Left hindlimb (tissue), 1 donor: ENCODE measurements at places on chromosomes 5 and 9.

- no peak for DNase-seq
Observed at GRCh38 chr5:69364414-69364813, 4.9 kb downstream of the AK6 start.

DNA sequence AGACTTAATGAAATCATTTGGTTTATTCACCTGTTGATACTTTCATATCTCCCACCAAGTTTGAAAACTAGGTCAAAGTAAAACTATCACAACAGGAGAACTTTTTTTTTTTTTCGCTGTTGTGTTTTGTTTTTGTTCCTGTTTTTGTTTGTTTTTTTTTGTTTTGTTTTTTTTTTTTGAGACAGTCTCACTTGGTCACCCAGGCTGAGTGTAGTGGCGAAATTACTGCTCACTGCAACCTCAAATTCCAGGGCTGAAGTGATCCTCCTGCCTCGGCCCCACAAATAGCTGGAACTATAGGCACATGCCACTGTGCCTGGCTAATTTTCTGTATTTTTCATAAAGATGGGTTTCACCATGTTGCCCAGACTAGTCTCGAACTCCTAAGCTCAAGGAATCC is 49.3 kb downstream of the MLLT3 start:
- no peak for DNase-seq

- DNase-seq: no peak
Observed at GRCh38 chr5:150771034-150771795, 7.3 kb upstream of the SMIM3 start.

DNA sequence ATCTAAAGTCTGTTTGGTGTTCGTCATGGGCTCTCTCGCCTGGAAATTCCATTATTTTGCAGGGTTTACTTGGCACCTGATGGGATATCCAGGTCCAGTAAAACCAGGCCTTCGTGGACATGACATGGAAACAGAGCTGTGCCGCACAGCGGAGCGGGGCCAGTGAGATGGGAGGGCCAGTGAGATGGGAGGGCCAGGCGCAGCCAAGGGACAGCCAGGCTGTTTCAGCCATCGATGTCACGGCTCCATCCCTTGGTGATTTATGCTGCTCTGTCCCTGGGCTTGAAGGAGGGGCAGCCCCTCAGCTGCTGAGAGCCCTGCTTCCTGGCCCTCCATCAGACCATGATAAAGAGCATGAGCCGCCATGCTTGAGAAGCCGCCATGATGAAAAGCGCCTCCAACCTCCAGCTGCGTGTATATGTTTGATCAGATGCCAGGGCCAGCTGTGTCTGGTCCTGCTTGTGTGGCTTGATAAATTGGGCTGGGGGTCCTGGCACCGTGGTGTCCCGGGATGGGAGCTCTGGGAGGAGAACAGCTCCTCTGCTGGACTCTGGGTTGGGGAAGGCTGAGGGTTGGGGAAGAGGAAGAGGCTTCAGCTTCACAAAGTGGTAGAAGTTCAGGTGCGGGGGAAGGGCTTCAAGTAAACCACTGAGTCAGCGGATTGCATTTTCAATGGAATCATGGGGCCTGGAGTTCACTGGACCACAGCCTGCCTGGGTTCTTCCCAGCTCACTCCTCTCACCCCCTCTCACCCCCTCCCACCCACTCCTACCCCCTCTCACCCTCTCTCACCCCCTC is 6.1 kb upstream of the COL5A1 start:
- peak; percentile 53 for DNase-seq

- DNase-seq: no peak
Observed at GRCh38 chr5:88979244-88979643, 96.3 kb upstream of the MEF2C start.

DNA sequence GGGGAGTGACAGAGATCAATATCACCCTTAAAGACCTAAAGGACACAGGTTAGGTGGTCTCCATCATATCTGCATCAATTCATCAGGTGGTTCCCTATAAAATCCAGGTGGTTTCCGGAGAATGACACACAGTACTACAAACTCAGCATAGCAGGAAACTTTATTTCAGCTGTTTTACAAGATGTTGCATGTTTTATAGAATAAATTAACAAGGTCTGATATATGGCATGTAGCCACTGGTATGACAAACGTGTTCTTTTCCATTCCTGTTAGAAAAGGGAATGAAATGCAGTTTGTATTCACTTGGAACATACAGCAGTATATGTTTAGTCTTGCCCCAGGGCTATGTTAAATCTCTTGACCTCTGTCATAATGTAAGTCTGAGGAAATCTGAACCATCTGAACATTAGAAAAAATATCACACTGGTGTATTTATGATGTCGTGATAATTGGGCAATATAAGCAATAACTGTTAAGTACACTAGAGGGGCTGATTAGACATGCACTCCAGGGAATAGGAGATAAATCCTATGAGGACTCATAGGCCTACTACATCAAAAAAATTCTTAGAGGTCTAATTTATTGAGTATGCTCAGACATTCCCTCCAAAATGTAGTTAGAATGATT is 42.2 kb upstream of the TNFSF8 start:
- no peak for DNase-seq

DNA sequence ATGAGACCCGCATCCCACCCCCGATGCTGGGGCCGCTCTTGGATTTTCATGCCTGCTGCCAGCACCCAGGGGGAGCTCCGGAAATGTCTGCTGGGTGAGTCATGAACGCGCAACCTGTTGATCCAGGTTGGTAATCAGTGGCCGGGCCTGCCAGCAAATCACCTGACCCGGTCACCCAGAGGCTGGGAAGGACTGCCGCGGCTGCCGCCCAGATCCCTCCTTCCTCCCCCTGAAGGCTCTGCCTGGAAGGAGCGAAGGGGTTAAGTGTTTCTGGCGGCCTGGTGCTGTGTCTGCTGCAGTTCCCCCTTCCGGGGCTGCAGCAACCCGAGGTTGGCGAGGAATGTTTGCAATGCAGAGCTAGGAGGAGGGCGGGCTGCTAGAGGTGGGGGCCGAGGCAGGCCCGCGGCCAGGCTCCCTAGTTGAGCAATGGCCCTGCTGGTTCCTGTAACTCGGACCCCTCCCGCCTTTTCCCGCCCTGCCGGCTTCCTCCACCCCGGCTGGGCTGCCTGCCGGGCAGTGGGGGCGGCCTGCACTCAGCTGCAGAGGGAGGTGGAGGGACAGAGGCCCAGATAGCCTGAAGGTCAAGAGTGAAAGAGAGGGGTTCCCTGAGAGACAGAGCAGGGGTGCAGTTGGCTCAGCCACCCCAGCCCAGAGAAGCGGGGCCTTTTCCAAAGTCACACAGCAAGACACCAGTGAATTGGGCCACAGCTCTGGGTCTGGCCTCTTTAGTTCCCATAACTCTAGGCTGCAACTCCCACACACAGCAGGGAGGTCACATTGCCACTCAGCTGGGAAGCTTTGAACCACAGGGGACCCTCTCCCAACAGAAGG is 156.3 kb upstream of the IER5L start:
- DNase-seq: peak; percentile 96

DNA sequence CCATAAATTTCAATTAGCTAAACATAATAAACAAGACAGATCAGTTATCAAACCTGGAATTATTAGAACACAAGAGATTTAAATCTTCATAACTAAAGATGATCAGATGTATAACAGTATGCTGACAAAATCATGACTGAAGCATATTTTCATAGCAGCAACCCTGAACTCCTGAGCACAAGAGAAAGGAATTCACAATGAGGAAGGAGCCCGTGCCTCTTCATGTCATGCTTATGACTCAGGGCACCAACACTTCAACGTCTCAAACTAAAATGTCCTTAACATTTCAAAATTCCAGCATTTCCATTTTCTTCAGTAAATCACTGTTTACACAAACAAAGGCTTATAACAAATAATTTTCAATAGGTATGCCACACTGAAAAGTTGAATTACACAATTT is 6.7 kb downstream of the AP3B1 start:
- DNase-seq: no peak

- peak; percentile 23 for DNase-seq
Observed at GRCh38 chr9:128940946-128941755, 6.3 kb downstream of the DOLK start.

- DNase-seq: no peak
Observed at GRCh38 chr5:68041293-68041692, 174.3 kb upstream of the PIK3R1 start.

GRCh38 chr9:3894772-3895171 is 369.0 kb upstream of the RFX3 start:
- no peak for DNase-seq

- DNase-seq: no peak
Observed at GRCh38 chr9:124857533-124858162, 4.1 kb downstream of the RPL35 start.

DNA sequence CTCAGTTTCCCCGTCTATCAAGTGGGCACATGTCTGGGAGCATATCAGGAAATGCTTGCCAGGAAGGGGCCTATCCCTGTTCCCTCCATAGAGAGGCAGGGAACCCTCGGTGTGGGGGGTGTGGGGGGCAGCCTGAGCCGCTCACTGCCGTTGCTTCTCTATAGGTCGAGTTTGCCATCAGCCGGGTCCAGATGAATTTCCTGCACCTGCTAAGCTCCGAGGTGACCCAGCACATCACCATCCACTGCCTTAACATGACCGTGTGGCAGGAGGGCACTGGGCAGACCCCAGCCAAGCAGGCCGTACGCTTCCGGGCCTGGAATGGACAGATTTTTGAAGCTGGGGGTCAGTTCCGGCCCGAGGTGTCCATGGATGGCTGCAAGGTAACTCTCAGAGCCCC is 13.8 kb upstream of the ORM1 start:
- no peak for DNase-seq

DNA sequence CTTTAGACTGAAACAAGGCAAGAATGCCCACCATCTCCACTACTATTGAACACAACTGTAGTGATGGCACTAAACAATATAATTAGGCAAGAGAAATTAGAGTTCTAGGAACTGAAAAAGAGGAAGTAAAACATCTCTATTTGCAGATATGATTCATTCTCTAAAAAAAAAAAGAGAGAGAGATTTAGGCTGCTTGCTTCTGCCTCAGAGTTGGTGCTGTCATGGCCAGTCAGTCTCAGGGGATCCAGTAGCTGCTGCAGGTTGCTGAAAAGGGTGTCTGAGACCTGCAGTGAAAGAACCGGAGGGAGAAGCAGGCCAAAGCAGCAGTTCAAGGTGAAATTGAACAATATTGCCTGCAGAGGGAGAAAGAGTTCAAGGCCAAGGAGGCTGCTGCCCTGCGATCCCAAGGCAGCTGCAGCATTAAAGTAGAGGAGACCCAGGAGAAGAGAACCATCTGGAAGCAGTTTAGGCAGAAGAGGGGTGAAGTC is 72.5 kb downstream of the AP3B1 start:
- DNase-seq: no peak

- no peak for DNase-seq
Observed at GRCh38 chr5:9889511-9889910, 259.4 kb upstream of the TAS2R1 start.

- DNase-seq: no peak
Observed at GRCh38 chr9:30605936-30606335, 1778.5 kb upstream of the ACO1 start.

DNA sequence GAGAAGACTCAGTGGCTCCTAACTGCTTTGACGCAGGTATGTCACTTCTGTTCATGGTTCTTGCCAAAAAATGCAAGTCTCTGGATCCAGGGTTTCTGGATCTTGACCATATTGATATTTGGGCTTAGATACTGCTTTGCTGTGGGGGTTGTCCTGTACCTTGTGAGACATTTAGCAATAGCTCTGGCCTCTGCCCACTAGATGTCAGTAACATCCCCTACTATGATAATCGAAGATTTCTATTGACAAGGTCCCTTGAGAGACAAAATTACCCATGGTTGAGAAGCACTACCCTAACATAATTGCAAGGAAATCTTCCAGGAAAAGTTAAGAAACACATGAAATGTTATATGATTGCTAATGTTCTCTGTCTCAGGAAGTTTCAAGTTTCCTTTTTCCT is 285.4 kb downstream of the TMEM232 start:
- no peak for DNase-seq

DNA sequence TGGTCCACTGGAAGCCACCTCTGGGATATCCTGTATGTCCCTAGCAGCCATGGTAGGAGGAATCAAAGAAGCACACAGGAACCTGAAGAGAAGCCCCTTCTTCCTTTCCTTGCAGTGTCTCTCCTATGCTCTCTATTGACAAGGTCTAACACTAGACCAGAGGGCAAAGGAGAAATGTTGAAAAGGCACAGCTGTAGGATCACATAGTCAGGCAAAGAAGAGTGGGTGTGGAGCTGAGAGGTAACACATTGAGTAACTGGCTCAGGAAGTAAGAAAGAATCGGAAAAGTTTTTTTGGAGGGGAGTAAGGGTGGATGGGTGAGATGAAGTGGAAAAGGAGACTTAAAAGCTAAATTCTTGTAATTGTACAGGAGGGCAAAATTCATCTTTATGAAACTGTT is 100.1 kb downstream of the FOCAD start:
- no peak for DNase-seq

DNA sequence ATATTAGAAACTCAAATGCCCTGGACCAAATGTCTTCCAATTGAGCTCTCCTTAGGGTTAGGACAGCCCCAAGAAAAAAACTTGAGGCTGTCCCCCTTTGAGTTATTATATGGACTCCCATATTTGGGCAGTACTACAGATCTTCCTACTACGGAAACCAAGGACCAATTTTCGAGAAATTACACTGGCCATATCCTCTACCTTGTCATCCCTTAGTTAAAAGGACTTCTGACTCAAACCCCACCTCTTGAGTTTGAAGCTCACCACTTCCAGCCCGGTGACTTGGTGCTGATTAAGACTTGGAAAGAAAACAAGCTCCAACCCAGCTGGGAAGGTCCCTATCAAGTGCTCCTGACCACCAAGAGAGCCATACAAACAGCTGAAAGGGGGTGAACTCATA is 497.0 kb upstream of the GRAMD2B start:
- no peak for DNase-seq

DNA sequence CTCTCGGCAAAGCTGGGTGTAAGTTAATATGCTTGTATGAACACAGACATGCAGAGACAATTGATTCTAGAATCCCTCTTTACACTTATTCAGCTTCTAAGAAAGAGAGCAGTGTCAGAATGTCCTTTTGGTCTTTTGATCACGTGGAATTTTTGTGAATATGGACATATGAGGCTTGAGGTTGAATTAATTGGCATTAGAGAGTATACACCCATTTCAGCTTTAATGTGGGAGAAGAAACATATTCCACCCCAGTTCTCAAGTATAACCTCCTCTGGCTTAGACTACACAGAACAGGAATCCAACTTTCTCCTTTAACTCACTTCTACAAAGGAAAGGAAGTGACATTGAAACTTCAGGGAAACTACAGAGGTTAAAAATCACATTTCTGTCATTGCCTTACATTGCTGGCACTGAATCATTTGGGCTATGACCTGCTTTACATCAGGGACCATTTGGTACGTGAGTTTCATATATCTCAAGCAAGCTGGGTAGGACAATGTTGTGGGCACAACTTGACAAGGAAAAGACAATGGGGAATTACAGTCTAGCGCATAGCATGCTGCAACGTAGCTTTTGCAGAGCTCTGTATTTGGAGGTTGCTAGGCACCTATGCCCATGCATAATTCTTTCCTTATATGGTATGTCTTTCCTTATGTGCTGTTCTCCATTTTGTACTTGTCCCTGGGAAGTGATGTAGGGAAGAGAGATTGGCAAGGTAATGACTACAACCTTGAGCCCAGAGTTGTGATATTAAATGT is 19.5 kb downstream of the DAB2 start:
- DNase-seq: no peak

GRCh38 chr5:10747678-10748622 is 13.1 kb downstream of the DAP start:
- DNase-seq: no peak

GRCh38 chr9:36292641-36293040 is 34.4 kb upstream of the GNE start:
- DNase-seq: no peak

- DNase-seq: no peak
Observed at GRCh38 chr5:94024620-94025019, 283.2 kb upstream of the POU5F2 start.

GRCh38 chr9:94139672-94140417 is 55.6 kb downstream of the PTPDC1 start:
- DNase-seq: peak; percentile 86
